ENCODE measurements at places on chromosomes 1 and 21. TPM values are rescaled to one million over a fixed set of nuclear protein-coding genes. Genes with fewer than 3 reads are reported as not detected.

Gene OSCP1
- 4.4 TPM for total RNA-seq

DNA sequence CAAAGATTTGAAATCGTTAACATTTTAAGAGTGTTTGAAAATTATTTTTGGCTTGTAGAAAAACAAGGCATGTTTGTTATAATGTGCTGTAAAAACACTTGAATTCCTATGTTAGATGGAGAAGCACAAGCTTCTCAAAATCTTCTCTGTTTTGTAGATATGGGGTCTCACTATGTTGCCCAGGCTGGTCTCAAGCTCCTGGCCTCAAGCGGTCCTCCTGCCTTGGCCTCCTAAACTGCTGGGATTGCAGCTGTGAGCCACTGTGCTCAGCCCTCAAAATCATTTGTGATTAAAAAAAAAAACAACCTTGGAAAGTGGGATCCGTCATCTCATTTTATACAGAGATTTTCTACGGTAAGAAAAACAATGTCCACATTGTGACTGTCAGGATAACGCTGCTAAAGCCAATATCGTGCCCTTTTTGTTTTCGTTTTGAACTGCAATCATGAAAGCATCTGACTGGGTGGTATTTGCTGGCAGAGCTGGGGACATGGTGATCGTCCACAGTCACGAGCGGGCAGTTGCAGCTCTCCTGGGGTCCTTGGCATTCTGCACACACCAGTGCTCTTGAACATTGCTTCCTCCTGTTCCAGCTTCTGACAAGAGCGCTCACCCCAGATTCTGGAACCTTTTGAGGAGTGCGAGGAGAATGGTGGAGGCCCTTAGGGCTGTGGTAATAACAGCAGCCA lies 112.5 kb downstream of the PGBD5 start:
- no peak for DNase-seq

GRCh38 chr1:201184307-201185122 lies 6.1 kb upstream of the IGFN1 start:
- DNase-seq = peak; percentile 40

DNA sequence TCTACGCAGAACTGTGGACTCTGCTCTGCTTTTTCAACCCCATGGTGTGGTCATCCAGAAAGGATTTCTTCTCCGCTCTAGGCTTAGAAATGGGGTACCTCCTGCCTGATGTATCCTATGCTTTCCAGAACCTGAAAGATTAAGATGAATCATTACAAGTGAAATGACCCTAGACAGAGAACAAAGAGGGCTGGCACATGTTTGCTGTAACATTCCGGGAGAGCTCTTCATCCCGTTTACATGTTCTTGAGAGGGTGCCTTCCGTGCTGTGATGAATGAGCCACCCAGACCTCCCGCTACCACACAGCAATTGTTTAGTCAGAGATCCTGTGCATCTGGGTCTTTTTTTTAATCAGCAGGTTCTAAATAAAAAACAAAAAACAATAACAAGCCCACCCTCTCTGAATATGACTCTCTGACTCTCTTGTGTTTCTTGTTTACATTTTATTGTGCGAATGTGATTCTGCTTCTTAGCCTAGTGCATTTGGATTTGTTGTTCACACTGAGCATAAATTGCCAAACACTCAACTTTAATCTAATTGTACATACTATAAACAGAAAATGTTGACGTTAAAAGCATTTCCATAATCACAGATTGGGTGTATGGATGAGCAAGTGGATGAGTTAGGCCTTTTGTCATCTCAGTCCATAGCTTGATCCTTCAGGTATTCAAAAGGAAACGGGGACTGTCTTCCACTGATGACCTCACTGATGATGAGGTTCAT lies 87.1 kb downstream of the GPR88 start:
- DNase-seq = no peak

- DNase-seq = no peak
Observed at GRCh38 chr1:57987523-57987922, 559.0 kb downstream of the OMA1 start.

Gene GOLT1A
- 0.85 TPM for total RNA-seq

- no peak for DNase-seq
Observed at GRCh38 chr1:211892577-211892976, 62.0 kb upstream of the LPGAT1 start.

Gene TNFRSF18
- total RNA-seq = 0.85 TPM

GRCh38 chr1:27536767-27537166 lies 46.8 kb upstream of the WASF2 start:
- no peak for DNase-seq

DNA sequence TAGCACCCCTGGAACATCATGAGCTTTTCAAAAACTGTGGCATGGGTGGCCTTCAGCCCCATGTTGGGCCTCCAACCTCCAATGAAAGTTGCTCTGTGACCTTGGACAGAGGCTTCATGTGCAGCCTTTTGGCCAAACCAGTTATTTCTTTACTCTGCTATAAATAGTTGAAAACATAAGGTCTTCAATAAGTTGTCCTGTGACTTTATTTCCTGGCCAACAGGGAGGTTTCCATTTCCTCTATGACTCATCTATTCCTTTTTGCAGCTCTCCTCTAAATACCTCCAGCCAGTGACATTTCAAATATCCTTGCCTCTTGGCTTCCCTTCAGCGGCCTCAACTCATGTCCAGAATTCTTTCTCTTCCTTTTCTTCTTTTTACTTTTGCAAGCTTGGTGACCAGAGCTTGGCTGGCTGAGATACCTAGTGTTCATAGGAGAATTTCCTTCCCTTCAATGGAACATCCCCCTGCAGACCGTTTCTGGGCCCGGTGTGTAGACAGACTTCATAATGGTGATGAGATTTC lies 22.7 kb upstream of the TRIM67 start:
- no peak for DNase-seq

- DNase-seq = no peak
Observed at GRCh38 chr21:37294679-37295078, 27.5 kb upstream of the VPS26C start.

Gene MACO1
- total RNA-seq = 12.6 TPM

GRCh38 chr1:109765483-109765815 lies 1.7 kb upstream of the EPS8L3 start:
- no peak for DNase-seq

- no peak for DNase-seq
Observed at GRCh38 chr1:9529190-9529589, 10.1 kb upstream of the SLC25A33 start.

Gene PDZK1IP1
- 0.65 TPM for total RNA-seq

Gene C1orf105
- total RNA-seq = not detected

GRCh38 chr1:85991261-85991660 lies 165.3 kb downstream of the COL24A1 start:
- no peak for DNase-seq

DNA sequence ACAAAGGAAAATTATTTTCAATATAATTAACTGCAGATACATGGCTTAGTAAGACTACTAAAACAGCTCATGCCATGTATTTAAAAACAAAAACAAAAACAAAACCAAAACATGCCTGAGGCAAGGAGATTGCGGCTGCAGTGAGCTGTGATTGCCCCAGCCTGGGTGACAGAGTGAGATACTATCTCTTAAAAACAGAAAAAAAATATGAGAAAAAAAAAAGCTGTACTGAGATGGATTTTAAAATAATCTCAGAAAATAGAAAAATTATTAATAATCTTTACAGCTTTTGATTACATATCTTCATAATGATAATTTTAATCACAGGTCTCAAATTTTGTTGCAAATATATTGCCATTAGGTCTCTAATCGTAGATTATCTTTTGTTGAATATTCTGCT lies 24.0 kb upstream of the LIN9 start:
- DNase-seq = no peak

Gene WDR77
- total RNA-seq = 66.6 TPM

GRCh38 chr1:14340002-14340785 lies 258.3 kb upstream of the KAZN start:
- DNase-seq = peak; percentile 6

Gene TMEM79
- 4.6 TPM for total RNA-seq

GRCh38 chr21:34302521-34302920 lies 61.3 kb upstream of the KCNE2 start:
- DNase-seq = no peak

- no peak for DNase-seq
Observed at GRCh38 chr1:166471359-166471758, 304.6 kb upstream of the FAM78B start.

Gene LCE1D
- total RNA-seq = 0.44 TPM

Gene AIRE
- total RNA-seq = not detected

DNA sequence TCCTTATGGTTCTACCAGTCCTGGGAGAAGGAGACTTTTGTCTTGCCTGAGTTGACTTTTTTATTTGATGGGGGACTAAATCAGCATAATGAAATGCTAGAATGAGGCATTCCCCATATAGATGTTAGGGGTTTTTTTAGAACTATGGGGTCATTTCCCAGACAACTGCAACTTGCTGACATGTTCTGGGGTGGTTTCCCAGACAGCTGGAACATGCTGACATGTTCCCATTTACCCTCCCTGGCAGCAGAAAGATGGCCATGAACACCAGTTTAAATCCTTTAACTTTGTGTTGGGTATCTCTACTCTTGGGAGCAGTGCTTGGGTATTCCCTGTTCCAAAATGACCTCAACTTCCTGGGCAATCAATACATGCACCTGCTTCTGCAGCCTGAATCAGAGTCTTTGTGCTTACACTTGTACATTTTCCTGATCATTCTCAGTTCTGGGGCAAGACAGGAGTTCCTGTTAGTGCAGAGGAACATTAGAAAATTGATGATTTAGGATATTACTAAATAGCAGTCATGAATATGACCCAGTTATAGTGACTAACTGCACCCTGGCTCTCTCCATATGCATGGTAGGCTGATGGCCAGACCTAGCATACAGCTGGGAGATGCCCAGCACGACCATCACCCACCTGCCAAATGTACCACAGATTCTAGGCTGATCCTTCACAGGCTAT lies 75.4 kb upstream of the CD5L start:
- no peak for DNase-seq

Gene GJA8
- total RNA-seq = not detected

DNA sequence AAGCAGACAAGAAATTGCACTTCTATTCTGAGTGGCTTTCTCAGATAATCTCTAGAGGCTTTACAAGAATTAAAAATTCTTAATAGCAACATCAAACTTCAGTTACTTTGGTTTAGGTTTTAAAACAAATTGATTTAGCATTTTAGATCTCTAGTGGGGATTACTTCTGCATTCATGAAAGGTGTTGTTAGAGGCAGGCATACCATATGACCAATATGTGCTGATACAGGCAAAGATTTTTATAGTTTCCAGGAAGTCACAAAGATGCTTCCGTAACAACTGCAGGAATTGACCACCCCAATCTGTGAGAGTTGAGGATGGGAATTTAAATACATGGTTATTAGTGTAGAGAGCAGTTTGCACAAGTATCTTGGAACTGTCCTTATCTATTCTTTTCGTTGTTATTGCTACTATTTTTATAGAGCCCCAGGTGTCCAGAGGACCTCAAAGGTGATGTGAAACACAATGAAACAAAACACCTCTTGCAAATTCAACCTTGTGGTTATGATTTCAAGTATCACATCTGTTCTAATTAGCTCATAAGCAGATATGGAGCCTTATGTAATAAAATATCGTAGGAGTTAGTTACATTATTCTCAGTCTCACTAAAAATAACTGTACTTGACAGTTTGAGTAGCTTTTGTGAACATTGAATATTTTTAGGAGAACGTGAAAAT lies 512.7 kb upstream of the ADGRL4 start:
- no peak for DNase-seq

GRCh38 chr1:167661527-167662426 lies 31.7 kb downstream of the RCSD1 start:
- DNase-seq = peak; percentile 88

Gene ANKRD35
- total RNA-seq = 0.21 TPM

DNA sequence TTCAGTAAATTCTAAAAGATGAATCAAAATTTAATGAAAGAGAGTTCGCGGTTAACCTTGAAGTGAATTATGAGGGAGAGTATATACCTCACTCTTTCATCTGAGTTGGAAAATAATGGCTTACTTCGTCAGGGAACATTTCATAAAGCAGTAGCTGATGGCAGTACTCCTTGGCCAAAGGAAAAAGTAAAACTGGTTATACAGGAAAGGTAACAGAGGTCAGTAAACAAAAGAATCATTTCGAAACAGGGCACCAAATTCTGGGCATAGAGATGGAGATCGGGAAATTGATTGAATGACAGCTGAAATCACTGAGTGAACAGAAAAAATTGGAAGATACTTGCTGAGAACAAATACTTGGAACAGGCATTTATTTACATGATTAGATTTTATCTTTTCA lies 199.0 kb downstream of the OLFM3 start:
- peak; percentile 2 for DNase-seq

- DNase-seq = no peak
Observed at GRCh38 chr21:32779983-32780382, 8.4 kb upstream of the PAXBP1 start.

GRCh38 chr21:42298237-42298636 lies 17.0 kb downstream of the TFF3 start:
- DNase-seq = peak; percentile 45

- no peak for DNase-seq
Observed at GRCh38 chr1:234879147-234880080, 249.2 kb downstream of the TOMM20 start.

DNA sequence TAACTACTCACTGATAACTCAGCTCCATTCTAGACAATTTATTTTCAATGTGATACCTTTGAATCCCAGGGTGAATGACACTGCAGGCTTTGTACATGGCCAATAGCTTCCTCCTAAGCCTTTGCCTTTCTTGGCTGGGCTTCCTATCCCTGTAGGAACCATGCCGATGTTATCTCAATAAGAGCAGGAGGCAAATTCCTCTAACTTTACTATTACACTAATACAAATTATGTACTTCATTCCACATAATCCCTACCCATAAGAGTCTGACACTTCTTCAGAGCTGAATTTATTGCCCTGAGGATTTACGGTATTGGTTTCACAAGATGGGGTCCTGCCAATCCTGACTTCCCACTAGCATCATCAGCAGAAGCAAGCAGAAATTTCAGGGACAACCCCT lies 14.0 kb downstream of the TGFBR3 start:
- DNase-seq = peak; percentile 41

Gene TSPAN1
- 80.3 TPM for total RNA-seq

Gene SV2A
- total RNA-seq = 3.4 TPM

Gene MAP1LC3C
- total RNA-seq = not detected

Gene ST6GALNAC3
- total RNA-seq = 0.07 TPM

Gene SYT2
- total RNA-seq = 0.03 TPM

Gene C1orf56
- total RNA-seq = 1.3 TPM

DNA sequence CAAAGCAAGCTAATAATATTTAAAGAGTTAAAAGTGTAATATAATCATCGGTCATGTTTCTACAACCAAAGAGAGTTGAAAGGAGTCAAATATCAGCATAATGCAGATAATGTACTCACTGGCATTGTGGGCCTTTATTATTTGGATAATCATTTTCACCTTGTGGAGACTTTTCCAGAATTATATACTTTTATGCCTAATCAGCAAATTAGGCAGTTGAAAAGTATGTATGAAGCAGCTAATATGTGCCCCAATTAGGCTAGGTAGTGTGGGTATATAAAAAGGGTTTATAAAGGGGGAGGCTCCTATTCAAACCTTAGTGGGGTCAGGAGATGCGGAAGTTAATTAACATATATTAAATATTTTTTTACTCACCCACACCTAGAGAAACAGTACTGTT lies 102.8 kb upstream of the HNRNPU start:
- no peak for DNase-seq

GRCh38 chr1:228801068-228801467 lies 65.8 kb downstream of the RHOU start:
- no peak for DNase-seq

Gene PRAMEF6
- not detected for total RNA-seq

GRCh38 chr1:221276896-221277409 lies 397.7 kb downstream of the HLX start:
- no peak for DNase-seq

GRCh38 chr21:26528882-26529281 lies 44.2 kb downstream of the CYYR1 start:
- no peak for DNase-seq

Gene FBLIM1
- 127 TPM for total RNA-seq

- peak; percentile 64 for DNase-seq
Observed at GRCh38 chr1:238898856-238899255, 487.5 kb upstream of the CHRM3 start.
